ENCODE measurements at places on chromosomes 2 and 18.

GRCh38 chr2:201768918-201769317 is 11.8 kb downstream of the ALS2 start:
- DNase-seq: no peak

GRCh38 chr2:156625360-156626170 is 189.4 kb downstream of the GPD2 start:
- no peak for DNase-seq

- no peak for DNase-seq
Observed at GRCh38 chr2:236574424-236575145, 5.0 kb downstream of the ACKR3 start.

DNA sequence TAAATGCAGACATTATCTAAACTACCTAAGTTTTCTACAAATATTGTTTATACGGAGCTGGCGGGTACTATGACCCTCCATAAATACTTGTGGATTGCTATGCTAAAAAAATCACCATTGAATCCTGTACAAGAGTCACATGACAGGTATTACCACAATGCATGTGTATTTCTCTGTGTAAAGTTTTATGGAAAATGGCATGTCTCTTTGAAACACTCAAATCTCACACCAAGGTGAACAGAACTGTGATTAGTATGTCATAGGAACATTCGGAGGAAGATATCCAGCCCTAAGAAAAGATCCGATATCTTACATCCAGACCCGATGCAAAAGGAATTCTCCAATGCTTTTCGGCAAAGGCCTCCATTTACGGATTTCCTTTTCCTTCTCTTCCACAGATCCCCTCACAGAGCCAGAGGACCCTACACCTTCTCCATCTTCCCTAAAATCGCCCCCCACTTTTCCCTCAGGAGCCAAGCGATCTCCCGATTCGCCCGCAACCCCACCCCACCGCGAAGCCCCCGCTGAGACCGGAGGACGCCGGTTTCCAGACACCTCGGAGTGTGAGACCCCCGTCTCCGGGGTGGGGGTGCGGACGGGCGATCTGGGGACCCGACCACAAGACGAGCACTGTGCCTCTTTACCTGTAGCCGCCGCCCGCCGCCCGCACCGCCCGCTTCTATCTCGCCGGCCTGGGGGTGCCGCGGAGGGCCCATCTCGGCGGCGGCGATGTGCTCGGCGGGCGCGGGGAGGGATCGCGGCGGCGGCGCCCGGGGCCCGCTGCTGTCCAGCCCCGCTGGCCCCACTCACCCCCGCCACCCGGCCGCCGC is 1.2 kb downstream of the SAP130 start:
- DNase-seq: no peak

DNA sequence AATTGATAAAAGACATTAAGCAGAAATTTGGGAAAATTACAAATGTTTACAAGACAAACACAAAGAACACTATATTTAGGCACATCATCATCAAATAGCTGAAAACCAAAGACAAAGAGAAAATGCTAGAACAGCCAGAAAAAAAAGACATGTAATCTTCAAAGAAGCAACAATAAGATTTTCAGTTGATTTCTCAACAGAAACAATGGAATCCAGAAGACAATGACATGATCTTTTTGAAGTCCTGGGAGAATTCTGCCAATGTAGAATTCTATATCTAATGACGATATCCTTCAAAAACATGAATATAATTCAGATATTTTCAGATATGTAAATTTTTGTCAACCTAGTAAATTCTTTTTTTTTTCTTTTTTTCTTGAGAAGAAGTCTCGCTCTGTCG is 179.0 kb downstream of the PTPRM start:
- no peak for DNase-seq

DNA sequence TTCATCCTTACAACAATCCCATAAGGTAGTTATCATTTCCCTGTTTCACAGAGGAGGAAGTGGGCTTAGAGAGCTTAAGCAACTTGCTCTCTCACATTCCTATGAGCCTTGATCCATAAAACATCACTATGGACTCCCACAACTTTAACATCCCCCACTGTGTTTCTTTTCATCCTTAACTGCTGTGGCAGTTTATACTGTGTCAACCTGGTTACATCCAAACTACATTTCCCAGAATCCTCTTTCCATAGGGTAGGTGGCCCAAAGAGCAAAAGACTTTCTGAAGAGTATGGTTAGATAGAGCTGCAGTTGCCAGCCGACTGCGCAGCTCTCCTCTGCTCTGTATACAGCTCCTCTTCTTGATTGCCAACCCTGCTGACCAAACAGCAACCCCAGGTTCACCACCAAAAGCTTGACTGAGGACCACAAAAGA is 22.5 kb downstream of the MAP3K2 start:
- no peak for DNase-seq

- DNase-seq: no peak
Observed at GRCh38 chr18:76619621-76620315, 124.7 kb upstream of the ZNF516 start.

DNA sequence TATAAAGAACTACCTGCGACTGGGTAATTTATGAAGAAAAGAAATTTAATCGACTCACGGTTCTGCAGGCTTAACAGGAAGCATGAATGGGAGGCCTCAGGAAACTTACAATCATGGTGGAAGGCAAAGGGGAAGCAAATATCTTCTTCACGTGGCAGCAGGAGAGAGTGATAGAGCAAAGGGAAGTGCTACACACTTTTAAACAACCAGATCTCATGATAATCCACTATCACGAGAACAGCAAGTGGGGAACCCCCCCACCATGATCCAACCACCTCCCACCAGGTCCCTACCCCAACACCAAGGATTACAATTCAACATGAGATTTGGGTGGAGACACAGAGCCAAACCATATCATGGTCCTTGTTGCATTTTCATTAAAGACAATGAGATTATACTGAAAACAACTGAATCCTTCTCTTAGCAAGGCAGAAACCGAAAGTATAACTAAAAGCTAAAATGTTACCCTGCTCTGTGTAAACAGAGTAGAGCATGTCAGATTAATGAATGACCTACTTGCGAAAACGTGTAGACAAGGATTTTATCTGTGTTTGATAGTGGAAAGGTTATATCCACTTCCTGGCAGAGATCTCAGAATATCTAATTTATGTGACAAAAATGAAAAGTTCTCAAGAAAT is 60.1 kb upstream of the RBBP8 start:
- DNase-seq: no peak

DNA sequence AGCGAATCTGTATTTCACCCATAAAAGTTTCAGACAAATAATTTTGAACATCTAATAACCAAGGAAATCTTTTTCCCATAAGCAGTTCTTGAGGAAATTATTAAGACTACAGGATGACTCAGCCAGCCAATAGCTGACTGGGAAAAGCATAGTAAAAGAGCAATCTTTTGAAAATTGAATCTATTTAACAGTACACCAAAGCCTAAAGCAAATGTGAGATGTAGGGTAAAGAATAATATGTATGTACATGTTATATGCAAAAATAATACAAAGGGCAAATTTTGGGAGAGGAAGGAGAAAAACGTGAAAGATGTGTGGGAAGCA is 12.6 kb upstream of the KDSR start:
- DNase-seq: no peak

DNA sequence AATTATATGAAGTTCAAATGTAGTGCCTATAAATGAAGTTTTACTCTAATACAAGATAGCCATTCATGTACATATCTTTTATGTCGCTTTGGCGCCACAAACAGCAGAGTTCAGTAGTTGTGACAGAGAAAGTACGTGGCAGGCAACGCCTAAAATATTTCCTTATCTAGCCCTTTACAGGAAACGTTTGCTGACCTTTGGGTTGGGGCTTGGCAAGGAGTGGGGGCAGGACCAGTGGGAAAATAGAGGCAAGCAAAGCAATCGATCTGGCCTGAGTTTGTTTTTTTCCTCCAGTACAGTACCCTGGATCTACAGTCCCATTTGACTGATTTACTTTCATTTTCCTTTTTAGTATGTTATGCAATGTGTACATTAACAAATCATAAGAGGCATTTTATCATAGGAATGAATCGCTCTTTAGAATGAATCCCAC is 13.1 kb downstream of the CCDC68 start:
- no peak for DNase-seq

DNA sequence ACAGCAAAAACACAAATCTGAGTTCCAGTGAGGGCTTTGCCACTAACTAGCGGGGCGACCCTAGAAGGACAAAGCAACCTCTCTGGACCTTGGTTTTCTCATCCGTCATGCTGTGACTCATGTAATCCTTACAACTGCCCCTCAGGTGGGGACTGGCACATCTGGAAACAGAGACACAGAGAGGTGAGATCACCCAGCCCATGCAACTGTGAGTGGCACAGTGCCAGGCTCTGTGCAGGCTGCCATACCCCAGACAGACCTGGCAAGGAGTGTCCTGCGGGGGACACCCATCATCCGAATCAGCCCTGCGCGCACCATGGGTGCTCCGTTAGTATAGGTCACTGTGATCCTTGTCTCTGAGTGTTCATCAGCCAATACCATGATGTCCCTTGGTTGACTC is 198.3 kb downstream of the SMAD7 start:
- no peak for DNase-seq
